CD4-positive, CD25-positive, alpha-beta regulatory T cell (primary cell): ENCODE measurements at places on chromosomes 1 and 21.

- DNase-seq, result no peak
- no peaks in the 10 kb centered on the region for H3K36me3 ChIP-seq
- no peaks in the 10 kb centered on the region for H3K4me1 ChIP-seq
Observed at GRCh38 chr1:116194568-116194967, 83.4 kb downstream of the MAB21L3 start.

DNA sequence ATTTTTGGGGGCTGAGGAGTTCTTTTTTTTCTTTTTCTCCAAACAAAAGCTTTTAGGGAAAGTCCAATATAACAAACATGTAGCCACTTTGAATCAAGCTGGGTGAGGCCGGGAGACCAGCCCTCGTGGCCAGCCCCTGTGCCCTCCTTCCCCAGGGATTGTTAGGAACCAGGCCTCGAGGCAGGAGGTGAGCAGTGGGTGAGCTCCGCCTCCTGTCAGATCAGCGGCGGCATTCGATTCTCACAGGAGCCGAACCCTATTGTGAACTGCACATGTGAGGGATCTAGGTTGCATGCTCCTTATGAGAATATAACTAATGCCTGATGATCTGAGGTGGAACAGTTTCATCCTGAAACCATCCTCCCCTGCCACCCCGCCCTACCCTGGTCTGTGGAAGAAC is 41.8 kb upstream of the TTC22 start:
- H3K4me1 ChIP-seq, result no peaks in the 10 kb centered on the region
- H3K4me3 ChIP-seq, result no peak overlapping the region
- DNase-seq, result no peak
- no peaks in the 10 kb centered on the region for H3K36me3 ChIP-seq
- H3K27me3 ChIP-seq, result no peaks in the 10 kb centered on the region

GRCh38 chr21:45516071-45516670 is 26.1 kb downstream of the SLC19A1 start:
- no peaks in the 10 kb centered on the region for H3K27me3 ChIP-seq
- no peak for DNase-seq
- H3K4me1 ChIP-seq, result no peaks in the 10 kb centered on the region
- H3K4me3 ChIP-seq, result no peak overlapping the region
- no peak overlapping the region for H3K27ac ChIP-seq

GRCh38 chr1:119329541-119330461 is 38.8 kb upstream of the HAO2 start:
- H3K4me1 ChIP-seq, result peaks cover 4% of the 10 kb centered on the region
- H3K36me3 ChIP-seq, result no peaks in the 10 kb centered on the region
- no peak for DNase-seq
- H3K4me3 ChIP-seq, result no peak overlapping the region
- peaks cover 8% of the 10 kb centered on the region for H3K27me3 ChIP-seq
- H3K27ac ChIP-seq, result no peak overlapping the region
